ENCODE measurements at places on chromosomes 4 and X.

GRCh38 chr4:152579916-152580315 is 44.0 kb upstream of the FBXW7 start:
- DNase-seq, result no peak

- DNase-seq, result no peak
These were observed 87.3 kb downstream of the PJA1 start for GRCh38 chrX:69077895-69078455.

- no peak for DNase-seq
These were observed 4.0 kb downstream of the PRPS1 start for GRCh38 chrX:107632346-107632745.

- no peak for DNase-seq
These were observed 59.1 kb downstream of the AMELX start for GRCh38 chrX:11352296-11352741.

- DNase-seq, result no peak
These were observed 755.8 kb upstream of the LCORL start for GRCh38 chr4:18777190-18777930.

DNA sequence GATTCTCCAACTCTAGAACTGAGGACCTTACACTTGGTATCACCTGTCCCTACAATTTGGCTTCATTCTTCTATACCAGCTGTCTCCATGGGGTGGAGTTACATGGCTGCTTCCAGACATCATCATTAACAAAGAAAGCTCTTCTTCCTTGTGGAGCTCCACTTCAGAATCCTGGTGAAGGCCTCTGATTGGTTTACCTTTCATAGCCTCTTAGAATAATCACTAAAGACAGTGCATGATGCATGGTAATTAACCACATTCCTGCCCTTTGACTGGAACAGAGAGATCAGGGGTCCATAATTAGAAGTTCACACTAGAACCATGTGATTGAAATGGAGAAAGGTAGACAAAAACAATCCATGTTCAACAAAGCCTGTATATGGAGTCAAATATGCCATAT is 112.6 kb upstream of the ZNF827 start:
- DNase-seq, result no peak

DNA sequence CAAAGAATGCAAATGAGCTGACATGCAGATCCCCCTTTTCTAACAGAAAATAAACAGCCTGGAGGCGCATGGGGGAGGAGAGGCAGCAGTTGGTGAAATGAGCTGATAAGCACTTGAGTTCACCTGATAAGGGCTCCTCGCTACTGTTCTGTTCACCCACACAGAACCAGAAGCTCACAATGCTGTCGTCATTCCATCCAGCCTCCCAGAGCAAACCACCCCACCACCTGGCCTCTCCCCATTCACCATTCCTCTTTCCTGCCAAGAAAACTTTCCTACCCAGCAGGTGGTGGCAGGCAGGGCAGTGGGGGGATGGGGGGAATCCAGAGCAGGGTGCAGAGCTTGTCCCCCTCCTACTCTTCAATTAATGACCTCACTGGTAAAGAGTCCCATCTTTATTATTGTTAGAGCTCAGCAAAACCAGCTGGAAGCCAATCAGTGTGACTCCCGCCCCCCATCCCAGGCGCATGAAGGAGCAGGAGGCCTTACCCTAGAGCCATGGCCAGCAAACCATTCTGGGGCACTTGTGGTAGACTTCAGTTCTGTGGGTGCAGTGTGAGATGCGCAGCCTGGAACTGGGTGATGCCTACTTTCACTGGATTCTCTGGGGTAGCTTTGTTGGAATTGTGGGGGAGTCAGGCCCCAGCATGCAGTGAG is 350.3 kb downstream of the ZIC3 start:
- no peak for DNase-seq
